Vagina (tissue), 2 donors: ENCODE measurements at places on chromosomes 3 and 15. TPM values are rescaled to one million over a fixed set of nuclear protein-coding genes. Genes with fewer than 3 reads are reported as not detected.
A peak's percentile ranks its signal among the peaks of the same experiment; 100 is the strongest.

LRRC3B gene
- 0.74 TPM for total RNA-seq

DNA sequence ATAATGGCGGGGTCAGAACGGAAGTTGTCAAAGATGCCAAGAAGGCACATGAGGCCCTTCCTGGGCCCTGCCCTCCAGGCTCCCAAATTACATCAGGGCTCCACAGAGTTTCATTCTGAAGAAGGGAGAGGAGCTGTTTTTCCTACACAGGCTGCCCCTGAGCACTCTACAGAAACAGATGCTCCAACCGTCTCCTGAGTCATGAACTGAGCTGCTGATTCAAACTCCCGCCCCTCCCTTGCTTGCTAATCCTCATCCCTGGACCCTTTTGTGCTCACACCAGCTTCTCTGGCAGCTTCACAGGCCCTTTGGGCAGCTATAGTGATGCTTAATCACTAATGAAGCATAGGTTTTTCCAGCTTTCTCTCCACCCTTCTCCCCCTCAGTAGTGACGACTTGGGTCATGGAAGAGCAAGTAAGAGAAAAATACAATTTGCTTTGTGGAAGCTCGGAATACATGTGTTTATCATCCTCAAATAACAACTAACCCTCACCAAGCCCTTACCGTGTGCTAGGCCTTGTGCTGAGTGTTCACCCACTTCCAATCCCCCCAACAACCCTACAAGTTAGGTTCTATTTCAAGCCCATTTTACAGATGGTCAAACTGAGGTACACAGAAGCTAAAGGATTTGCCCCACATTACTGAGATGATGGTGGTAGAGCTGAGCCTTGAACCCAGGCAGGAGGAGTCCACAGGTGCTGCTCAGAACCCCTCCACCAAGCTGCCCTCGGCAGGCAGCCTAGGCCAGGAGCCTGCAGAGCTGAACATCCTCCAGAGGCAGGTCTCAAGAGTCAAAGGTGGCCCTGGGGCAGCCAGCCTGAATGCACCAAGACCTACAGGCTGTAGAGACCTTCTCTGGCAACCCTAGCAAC lies 21.9 kb downstream of the MEGF11 start:
- H3K27me3 ChIP-seq, result no peaks in the 10 kb centered on the region
- H3K36me3 ChIP-seq, result no peaks in the 10 kb centered on the region
- no peak overlapping the region for H3K4me3 ChIP-seq
- no peak for DNase-seq
- no peak overlapping the region for H3K27ac ChIP-seq
- H3K4me1 ChIP-seq, result no peaks in the 10 kb centered on the region

DNA sequence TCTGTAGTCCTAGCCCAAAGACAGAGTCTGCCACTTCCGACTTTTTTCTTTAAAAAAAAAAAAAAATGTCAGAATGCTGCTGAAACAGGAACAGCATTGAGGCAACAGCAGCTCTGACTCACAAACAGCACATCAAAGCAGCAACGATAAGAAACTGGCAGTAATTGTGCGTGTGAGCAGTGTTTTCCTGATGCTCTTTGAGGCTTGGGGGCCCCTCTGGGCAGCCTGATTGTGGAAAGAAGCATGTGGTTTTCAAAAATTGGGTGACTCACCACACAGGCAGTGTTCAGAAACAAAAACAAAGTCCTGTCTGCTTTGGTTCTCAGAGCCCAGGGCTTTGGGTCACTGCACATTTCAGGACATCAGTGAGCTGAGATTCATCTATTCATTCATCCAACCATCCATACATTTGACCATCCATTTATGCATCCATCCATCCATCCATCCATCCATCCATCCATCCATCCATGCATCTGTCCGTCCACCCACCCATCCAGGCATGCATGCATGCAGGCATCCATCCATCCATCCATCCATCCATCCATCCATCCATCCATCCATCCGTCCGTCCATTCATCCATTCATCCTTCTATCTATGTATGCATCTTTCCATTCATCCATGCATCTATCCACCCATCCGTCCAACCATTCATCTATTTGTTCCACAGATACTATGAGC lies 308.4 kb downstream of the RPLP1 start:
- peaks cover 17% of the 10 kb centered on the region for H3K4me1 ChIP-seq
- H3K27me3 ChIP-seq, result no peaks in the 10 kb centered on the region
- peak overlapping the region; percentile 51 for H3K27ac ChIP-seq
- no peak for DNase-seq

GRCh38 chr3:151436675-151437446 lies 24.0 kb downstream of the IGSF10 start:
- no peaks in the 10 kb centered on the region for H3K36me3 ChIP-seq
- peaks cover 5% of the 10 kb centered on the region for H3K4me1 ChIP-seq
- H3K4me3 ChIP-seq, result no peak overlapping the region
- no peak overlapping the region for H3K27ac ChIP-seq
- DNase-seq, result no peak
